ENCODE measurements at places on chromosomes 11 and 22.

- DNase-seq = no peak
Observed at GRCh38 chr22:32354360-32355351, 3.0 kb upstream of the RFPL3 start.

GRCh38 chr11:66509131-66509561, 1.3 kb upstream of the BBS1 start:
- DNase-seq = no peak

DNA sequence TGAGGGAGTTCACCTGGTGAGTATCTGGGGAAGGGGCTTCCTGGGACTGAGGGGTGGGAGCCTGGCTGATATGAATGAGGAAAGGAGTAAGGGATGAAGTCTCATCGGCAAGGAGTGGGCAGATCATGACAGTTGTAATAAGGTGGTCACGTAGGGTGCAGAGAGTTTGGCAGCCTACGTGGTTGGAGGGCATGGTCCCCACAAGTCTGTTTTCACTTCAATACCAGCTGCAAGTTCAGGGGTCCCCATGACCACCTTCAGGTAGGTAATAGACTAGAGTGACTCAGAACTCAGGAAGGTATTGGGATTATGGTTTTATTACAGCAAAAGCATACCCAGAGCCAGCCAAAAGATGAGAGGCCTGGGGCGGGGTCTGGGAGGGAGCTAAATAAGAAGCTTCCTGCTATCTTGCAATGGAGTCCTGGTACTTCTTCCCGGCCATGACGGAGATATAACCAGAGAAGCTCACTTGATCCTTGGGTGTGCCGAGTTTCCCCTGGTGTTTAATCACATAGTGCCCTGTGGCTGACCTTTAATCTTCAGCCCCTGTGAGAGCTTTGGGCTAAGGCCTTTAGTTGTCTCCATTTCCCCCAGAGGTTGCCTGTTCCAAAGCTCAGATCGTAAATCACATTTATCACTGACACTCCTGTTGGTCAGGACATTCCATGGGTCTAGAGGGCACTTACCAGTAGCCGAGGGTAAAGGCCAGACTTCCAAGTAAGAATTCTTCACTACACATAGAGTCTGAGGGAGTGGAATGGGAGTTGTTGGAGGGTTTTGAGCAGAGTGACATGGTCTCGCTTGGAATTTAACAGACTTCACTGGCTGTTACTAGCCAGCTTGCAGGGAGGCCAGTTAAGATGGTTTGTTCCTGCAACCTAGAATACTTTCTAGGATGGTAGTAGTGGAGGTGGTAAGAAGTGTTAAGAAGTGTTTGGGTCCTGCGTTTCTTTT, 9.1 kb downstream of the SLC3A2 start:
- DNase-seq = no peak

DNA sequence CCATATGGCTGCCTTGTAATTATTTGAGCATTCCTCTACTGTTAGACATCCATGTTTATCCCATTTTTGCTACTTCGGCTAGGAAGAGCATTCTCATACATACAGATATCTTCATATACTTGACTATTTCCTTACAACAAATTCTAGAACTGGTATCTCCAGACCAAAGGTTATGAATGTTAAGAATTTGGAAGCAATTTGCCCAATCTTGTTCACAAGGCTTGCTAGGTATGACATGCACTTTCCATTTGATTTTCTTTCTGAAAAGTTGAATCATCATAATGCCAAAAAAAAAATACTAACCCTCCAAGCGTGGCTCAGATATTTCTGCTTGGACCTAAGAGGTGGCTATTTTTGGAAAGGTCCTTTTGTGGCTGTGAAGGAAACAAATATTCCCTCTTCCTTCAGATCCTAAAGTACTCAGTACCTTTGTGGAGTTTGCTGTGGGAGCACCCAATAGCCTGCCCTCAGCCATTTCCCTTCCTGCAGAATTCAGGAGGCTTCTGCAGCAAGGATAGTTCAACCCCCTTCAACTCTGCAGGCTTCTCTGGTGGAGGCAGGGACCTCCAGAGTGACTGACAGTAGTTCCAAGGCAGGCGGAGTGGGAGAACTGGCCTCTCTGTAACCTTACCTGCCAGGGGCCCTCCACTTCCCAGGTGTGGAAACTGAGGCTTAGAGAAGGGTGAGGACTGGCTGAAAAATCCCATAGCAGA, 22.0 kb upstream of the CPT1A start:
- DNase-seq = no peak

DNA sequence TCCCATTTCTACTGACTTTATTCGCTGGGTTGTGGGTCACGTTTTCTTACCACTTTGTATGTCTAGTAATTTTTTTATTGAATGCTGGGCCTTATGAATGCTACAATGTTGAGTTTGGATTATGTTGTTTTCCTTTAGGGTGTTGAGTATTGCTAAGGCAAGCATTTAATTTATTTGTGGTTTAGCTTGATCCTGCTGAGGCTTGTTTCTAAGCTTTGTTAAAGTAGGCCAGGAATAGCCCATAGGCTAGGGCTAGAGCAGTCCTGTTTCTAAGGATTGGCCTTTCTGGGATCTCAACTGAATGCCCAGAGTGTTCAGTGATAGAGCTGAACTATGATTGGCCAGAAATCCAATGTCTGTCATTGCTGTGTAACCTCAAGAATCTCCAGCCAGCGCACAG, 56.1 kb upstream of the LDLRAD3 start:
- no peak for DNase-seq

GRCh38 chr22:32562401-32562800, 87.8 kb downstream of the FBXO7 start:
- no peak for DNase-seq

- DNase-seq = no peak
Observed at GRCh38 chr11:8055091-8055835, 25.7 kb upstream of the TUB start.

DNA sequence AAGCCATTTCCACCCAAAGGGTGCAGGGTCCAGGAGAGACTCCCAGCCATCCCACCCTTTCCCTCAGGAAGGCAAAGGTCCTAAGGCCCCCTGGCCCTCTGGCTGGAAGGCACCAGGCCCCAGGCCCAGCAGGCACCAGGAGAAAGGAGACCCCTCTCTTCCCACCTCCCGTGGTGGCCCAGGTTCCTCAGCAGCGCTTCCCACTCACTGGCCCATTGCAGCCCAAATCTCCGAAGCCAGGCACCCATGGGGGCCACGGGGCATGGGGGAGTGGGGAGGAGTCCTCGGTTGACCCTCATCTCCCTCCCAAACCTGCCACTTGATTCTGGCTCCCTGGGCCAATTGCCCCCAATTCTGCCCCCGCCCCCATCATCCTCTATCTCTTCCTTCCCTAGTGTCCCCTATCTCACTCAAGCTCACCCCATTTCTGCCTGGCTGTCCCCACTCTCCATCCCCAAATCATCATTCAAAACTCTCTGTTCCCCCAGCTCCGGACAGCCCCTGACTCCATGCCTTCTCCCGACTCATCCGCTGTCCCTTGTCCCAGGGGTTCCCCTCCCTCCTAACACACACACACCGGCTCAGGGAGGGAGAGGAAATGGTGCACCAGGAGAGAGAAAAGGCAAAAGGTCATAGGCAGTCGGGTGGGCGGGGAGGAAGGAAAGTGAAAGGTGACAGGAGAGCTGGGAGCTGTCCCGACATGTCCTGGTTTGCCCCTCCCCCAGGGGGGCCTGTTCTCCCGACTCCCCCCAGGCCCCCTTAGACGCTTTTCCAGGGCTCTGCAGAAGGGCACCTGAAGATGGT, 1.2 kb downstream of the LIF start:
- DNase-seq = no peak

DNA sequence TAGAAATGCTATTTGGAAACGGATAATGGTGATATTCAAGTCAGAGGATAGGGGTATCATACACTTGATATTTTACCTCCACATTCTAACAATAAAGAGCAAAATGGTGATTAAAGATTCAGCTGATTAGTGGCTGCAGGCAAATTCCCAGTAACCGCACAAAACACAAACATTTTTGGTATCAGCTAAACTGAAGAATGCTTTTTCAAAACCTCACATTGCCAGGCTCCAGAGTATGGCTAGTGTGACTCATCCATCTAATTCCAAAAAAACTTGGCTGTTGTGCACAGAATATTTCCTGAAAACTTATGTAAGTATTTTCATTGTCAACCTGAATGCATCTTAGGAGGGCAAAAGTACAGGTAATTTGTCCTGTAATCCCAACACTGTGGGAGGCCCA, 10.9 kb downstream of the SRPRA start:
- DNase-seq = no peak

- DNase-seq = no peak
Observed at GRCh38 chr11:61049859-61050258, 52.4 kb upstream of the CD5 start.

DNA sequence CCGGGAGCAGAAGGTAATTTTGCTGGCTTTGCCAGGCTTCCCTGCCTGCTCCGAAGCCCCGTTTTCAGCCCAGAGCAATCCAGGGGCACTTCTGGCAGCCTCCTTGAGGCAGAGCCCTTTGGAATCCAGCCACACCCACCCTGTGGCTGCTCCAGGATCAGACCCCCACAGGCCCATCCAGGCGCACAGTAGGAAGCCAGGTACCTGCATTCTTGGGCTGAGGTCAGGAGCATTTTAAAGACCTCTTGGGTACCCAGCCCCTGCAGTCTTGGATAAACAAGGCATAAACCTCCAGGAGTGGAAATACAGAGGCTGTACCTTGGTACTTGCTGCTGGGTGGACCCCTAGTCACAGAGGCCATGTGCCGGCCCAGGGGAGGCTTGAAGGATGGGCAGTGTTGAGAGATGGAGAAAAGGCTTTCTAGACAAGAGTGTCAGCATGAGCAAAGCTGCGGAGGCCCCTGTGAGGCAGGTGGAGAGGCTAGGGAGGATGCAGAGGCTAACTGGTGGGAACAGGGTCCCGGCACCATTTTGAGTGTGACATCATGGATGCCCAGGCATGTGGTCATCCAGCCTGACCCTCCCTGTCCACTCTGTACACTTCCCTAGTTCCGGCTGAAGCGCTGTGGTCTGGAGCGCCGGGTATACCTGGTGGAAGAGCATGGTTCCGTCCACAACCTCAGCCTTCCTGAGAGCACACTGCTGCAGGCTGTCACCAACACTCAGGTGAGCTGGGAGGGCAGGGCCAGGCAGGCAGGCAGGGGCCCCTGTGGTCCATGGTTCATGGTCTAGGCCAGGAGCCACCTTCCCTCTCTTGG, 3.9 kb downstream of the MUS81 start:
- no peak for DNase-seq

DNA sequence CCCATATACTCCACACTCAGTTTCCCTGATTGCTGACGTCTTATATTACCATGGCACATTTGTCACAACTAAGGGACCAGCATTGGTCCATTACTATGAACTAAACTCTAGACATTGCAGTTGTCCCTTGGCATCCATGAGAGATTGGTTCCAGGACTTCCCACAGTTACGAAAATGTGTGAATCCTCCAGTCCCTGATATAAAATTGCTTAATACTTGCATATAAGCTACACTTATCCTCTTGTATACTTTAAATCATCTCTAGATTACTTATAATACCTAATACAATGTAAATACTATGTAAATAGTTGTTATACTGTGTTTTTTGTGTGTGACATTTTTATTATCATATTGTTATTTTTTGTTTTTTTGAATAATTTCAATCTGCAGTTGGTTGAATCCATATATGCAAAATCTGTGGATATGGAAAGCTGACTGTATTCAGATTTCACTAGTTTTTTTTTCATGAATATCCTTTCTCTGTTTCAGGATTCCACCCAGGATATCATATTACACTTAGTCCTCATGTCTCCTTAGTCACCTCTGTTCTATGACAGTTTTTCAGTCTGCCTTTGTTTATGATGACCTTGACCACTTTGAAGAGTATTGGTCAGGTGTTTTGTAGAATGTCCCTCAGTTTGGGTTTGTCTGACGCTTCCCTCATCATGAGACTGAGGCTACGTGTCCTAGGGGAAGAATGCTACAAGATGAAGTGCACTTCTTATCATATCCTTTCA, 55.3 kb downstream of the INSC start:
- DNase-seq = no peak

- no peak for DNase-seq
Observed at GRCh38 chr22:43298062-43298801, 44.9 kb downstream of the SCUBE1 start.

- DNase-seq = no peak
Observed at GRCh38 chr22:41931701-41932269, 5.2 kb upstream of the TNFRSF13C start.

GRCh38 chr11:68741463-68741862, 9.9 kb downstream of the TESMIN start:
- no peak for DNase-seq

GRCh38 chr22:49956914-49957825, 3.4 kb upstream of the PIM3 start:
- no peak for DNase-seq

GRCh38 chr11:78762105-78762504, 187.4 kb upstream of the NARS2 start:
- DNase-seq = no peak

- no peak for DNase-seq
Observed at GRCh38 chr22:49548356-49549202, 279.1 kb downstream of the BRD1 start.

- DNase-seq = no peak
Observed at GRCh38 chr11:73323464-73323863, 15.4 kb downstream of the ARHGEF17 start.

DNA sequence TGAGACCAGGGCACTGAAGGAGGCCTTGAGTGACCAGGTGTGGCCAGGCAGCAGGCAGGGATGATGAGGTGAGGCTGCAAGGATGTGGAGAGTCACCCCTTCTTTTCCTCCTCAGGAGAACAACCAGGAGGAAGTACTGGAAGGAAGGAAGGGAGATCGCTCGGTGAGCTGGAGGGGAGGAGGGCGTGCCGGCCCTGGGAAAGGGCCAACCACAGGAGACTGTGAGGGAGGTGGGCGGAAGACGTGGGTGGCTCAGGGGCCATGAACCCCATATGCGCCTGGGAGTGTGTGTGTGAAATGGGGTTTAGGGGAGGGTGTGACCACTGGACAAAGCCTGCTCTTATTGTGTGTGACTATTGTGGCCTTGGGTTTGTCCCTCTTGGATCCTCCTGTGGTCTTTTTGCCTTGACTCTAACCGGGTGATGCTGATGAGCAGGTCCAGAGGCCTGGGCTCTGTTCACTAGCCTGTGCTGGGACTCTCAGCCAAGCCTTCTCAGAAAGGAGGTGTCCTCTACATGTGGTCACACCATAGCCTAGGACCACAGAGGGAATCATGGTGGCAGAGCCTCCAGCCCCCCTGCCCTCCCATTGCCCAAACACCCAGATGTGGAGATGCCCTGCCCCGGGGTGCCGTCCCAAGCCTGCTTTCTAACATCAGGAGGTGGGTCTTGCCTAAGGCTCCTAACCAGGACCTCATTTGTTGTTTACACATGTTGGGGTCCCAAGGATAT, 41.3 kb upstream of the TUB start:
- DNase-seq = no peak

- DNase-seq = no peak
Observed at GRCh38 chr11:10908215-10908951, 50.5 kb upstream of the ZBED5 start.

Measured in stimulated activated CD4-positive, alpha-beta T cell treated with anti-CD3 and anti-CD28 coated beads, Interleukin-1b, Interleukin-23, amount 100 ng/mL, for 1 hour (primary cell).